SW480 (cell line): ENCODE measurements at places on chromosomes 5 and 9.

- DNase-seq: no peak
Measured at GRCh38 chr5:142156839-142157463, 48.4 kb downstream of the NDFIP1 start.

DNA sequence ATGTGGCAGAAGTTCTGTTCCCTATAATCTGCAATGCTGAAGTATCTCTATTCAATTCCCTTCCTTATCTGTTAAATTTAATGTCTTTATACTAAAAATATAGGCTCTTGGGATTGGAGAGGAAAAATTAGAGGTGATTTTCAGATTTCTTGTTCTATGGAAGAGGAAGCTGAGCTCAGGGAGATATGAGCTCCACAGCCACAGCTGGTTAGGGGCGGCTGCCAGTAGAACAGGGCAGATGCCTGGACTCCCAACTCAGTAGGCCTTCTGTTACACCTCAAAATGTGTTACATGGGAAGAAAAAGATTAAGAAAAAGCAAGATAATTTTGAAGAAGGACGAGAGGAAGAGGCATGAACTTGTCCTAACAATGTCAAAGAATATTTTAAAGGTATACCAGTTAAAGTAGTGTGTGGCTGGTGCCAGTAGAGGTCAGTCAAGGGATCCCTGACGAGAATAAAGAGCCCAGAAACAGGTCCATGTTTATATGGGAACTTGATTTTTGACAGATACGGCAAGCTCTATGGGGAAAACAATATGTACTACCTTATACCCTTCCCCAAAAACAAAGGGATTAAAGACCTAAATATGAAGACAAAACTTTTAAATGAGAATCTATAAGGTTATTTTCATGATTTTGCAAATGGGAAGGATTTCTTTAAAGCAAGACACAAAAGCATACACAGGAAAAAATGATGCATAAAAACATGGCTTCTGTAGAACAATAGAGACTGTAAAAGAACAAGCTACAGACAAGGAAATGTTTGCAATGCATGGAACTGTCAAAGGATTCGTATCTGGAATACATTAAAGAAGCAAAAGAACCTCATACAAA, 28.7 kb downstream of the DNAJC21 start:
- peak; percentile 27 for DNase-seq

GRCh38 chr5:85159395-85159794, 774.7 kb upstream of the EDIL3 start:
- DNase-seq: no peak

GRCh38 chr9:92616199-92616641, 53.7 kb downstream of the IPPK start:
- DNase-seq: no peak

GRCh38 chr5:124419531-124419930, 326.9 kb downstream of the ZNF608 start:
- DNase-seq: no peak
